ENCODE measurements at places on chromosomes 5 and 9. TPM values are rescaled to one million over a fixed set of nuclear protein-coding genes. Genes with fewer than 3 reads are reported as not detected.

MYMK gene
- not detected for total RNA-seq

GRCh38 chr5:39432696-39433530 lies 8.1 kb upstream of the DAB2 start:
- H3K4me1 ChIP-seq: no peaks in the 10 kb centered on the region
- no peak overlapping the region for H3K4me3 ChIP-seq
- H3K36me3 ChIP-seq: no peaks in the 10 kb centered on the region
- H3K27ac ChIP-seq: no peak overlapping the region

- no peak for DNase-seq
- H3K27ac ChIP-seq: no peak overlapping the region
- no peaks in the 10 kb centered on the region for H3K36me3 ChIP-seq
These were observed 25.9 kb upstream of the SELENOP start for GRCh38 chr5:42837601-42838000.

IL9 gene
- not detected for total RNA-seq

GRCh38 chr9:88747768-88748167 lies 212.8 kb downstream of the NXNL2 start:
- H3K4me3 ChIP-seq: no peak overlapping the region
- no peak overlapping the region for H3K27ac ChIP-seq
- no peaks in the 10 kb centered on the region for H3K4me1 ChIP-seq
- DNase-seq: no peak
- no peaks in the 10 kb centered on the region for H3K36me3 ChIP-seq
- H3K27me3 ChIP-seq: peaks cover 3% of the 10 kb centered on the region

GRCh38 chr5:15463231-15463980 lies 36.6 kb upstream of the FBXL7 start:
- no peaks in the 10 kb centered on the region for H3K36me3 ChIP-seq
- no peak for DNase-seq
- no peaks in the 10 kb centered on the region for H3K4me1 ChIP-seq
- H3K27me3 ChIP-seq: no peaks in the 10 kb centered on the region
- H3K4me3 ChIP-seq: no peak overlapping the region

DNA sequence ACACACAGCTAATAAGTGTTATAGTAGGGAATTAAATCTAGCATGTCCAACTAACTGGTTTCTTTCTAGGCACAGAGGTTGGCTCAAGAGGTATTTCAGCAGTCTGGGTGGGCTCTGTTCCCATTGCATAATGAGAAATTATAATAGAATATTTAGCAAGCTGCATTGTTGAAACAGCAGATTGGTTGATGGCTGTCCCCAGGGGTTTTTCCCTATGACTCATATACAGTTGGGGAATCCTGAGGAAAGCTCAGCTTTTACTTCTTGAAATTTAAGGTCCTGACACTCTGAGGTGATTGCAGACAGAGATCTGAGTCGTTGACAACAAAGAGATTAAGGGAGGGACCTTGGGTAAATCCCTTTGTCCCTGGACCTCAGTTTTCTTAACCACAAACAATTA lies 38.3 kb upstream of the TNFSF8 start:
- no peak for DNase-seq
- no peaks in the 10 kb centered on the region for H3K36me3 ChIP-seq
- H3K27ac ChIP-seq: no peak overlapping the region
- no peak overlapping the region for H3K4me3 ChIP-seq
- no peaks in the 10 kb centered on the region for H3K27me3 ChIP-seq

FOXD4 gene
- 0.89 TPM for total RNA-seq

DNA sequence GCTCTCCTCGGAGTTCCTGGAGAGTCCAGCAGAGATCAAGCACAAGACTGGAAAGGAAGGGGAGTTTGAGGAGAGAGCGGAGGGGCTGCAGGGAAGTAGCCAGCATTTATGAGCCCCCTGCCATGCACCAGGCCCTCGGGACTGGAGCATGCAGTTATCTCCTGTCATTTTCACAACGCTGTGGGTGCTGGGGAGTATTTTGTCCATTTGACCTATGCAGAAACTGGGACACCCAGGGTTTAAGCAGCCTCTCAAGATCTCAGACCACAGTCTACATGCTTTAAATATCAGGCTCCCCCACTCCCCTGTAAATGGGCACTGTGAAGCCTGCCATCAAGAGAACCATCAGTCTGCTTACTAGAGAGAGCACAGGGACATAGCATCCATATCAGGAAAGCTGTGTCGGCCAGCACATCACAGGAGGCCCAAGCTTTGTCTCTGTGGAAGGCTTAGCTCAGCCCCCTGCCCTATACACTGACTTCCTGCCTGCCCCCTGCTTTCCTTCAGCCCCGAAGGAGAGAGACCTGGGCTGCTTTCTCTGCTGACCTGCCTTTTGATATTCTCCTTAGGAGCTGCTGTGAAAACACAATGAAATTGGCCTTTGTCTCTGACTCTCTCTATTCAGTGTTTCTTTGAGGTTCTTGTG lies 7.3 kb downstream of the FOXI1 start:
- H3K27ac ChIP-seq: no peak overlapping the region
- no peaks in the 10 kb centered on the region for H3K36me3 ChIP-seq
- H3K4me1 ChIP-seq: no peaks in the 10 kb centered on the region

ZSWIM6 gene
- total RNA-seq: 15.9 TPM

SPATA31A3 gene
- total RNA-seq: not detected

KIF27 gene
- total RNA-seq: 10.0 TPM

- H3K27me3 ChIP-seq: peaks cover 2% of the 10 kb centered on the region
- H3K4me1 ChIP-seq: no peaks in the 10 kb centered on the region
- H3K4me3 ChIP-seq: no peak overlapping the region
- H3K27ac ChIP-seq: no peak overlapping the region
- no peak for DNase-seq
These were observed 10.4 kb upstream of the PCDHGC3 start for GRCh38 chr5:141465351-141465750.

GRCh38 chr9:942805-943580 lies 33.5 kb upstream of the DMRT3 start:
- no peaks in the 10 kb centered on the region for H3K36me3 ChIP-seq
- H3K4me1 ChIP-seq: no peaks in the 10 kb centered on the region
- DNase-seq: no peak
- peaks cover 9% of the 10 kb centered on the region for H3K27me3 ChIP-seq
- H3K4me3 ChIP-seq: no peak overlapping the region
- H3K27ac ChIP-seq: no peak overlapping the region

- no peak for DNase-seq
- H3K4me3 ChIP-seq: no peak overlapping the region
- H3K4me1 ChIP-seq: no peaks in the 10 kb centered on the region
- no peaks in the 10 kb centered on the region for H3K36me3 ChIP-seq
- H3K27me3 ChIP-seq: no peaks in the 10 kb centered on the region
These were observed 446.5 kb downstream of the PRR16 start for GRCh38 chr5:120910629-120911028.

DNA sequence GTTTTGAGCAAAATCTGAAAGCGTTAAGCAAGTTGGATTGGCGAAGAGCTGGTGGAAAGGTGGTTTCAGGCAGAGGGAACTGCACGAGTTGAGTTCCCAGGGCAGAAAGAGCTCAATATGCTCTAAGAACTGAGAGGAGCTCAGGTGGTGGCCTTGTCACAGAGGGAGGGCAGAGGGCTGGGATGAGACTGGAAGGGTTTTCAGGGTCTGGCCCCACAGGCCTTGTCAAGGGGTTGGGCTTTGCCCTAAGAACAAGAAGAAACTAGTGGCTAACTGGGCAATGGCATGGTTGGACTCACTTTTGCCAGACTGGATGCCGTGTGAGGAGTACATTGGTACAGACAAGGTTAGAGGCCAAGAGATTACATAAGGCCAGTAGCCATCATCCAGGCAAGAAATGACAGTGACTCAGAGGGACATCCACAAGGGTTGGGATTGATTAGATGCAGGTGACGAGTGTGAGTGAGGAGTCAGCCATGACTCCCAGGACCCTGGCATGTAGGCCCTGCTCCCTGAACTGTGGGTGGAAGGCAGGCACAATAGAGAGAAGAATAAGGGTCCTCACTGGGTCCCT lies 75.1 kb upstream of the SMIM23 start:
- no peak overlapping the region for H3K27ac ChIP-seq
- H3K27me3 ChIP-seq: no peaks in the 10 kb centered on the region
- H3K4me1 ChIP-seq: no peaks in the 10 kb centered on the region
- H3K4me3 ChIP-seq: no peak overlapping the region

PCDHA13 gene
- total RNA-seq: not detected

DNA sequence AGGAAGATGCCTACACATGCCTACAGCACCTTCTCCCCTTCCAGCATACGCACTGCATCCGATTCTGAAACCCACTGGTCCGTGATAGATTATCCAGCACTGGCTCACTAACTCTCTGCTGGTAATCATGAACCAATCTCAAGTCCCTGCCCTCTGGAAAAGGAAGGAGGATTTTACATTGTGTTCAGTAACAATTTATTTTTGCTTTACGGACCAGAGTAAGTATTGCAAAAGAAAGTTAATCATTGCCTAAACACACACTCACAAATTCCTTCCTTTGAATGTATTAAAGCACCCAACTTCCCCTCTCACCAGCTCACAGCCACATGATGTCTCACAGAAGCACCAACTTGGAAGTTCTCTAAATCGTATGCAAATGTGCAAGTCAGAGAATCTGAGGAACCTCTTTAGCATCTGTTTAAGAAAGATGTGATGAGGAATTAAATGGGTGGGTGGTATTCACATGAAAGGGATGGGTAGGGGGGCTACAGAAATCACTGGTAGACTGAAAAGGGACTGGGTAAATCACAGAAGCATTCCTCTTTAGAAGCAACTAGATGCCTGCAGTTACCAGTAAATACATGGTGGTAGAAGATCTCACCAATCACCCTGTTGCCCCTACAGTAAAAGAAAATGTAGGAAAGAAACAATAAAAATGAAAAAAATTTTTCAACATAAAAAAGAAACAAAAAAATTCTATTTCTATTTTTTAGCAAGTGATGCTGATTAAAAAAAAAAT lies 8.4 kb downstream of the GNAQ start:
- peaks cover 10% of the 10 kb centered on the region for H3K4me1 ChIP-seq
- H3K27me3 ChIP-seq: no peaks in the 10 kb centered on the region
- no peak overlapping the region for H3K4me3 ChIP-seq
- H3K27ac ChIP-seq: no peak overlapping the region
- DNase-seq: peak; percentile 53

DNA sequence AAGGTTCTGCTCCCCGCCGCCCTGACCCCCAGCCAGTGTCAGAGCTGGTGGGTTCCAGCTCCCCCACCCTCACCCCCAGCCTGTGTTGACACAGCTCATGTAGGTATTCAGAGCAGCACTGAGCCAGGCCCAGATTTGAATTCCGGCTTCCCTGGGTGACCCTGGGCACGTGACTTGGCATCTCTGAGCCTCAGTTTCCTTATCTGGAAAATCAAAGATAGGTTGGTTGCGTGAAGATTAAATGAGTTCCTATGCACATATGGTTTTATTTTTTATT lies 42.0 kb downstream of the HMCN2 start:
- no peaks in the 10 kb centered on the region for H3K36me3 ChIP-seq
- no peaks in the 10 kb centered on the region for H3K27me3 ChIP-seq
- no peak for DNase-seq
- H3K4me1 ChIP-seq: no peaks in the 10 kb centered on the region
- H3K4me3 ChIP-seq: no peak overlapping the region
- H3K27ac ChIP-seq: no peak overlapping the region
